Cortex of kidney (tissue), 1 donor: ENCODE measurements at places on chromosomes 5 and 9.

DNA sequence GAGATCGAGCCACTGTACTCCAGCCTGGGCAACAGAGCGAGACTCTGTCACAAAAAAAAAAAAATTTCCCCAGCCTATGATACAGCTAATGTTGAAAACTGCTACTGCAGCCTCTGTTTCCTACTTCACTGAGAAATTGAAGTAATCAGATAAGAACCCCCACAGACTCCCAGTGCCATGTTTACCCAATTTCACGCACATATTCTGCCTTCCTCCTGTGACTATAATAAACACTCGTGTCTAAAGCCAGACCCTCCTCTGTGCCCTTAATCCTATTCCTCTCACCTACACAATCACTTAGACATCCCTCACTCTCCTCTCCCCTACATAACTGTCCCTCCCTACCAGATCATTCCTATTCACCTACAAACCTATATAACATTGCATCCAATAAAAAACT lies 6.4 kb downstream of the ARAP3 start:
- no peak for DNase-seq

- no peak for DNase-seq
These were observed 18.6 kb downstream of the STKLD1 start for GRCh38 chr9:133394687-133395271.

DNA sequence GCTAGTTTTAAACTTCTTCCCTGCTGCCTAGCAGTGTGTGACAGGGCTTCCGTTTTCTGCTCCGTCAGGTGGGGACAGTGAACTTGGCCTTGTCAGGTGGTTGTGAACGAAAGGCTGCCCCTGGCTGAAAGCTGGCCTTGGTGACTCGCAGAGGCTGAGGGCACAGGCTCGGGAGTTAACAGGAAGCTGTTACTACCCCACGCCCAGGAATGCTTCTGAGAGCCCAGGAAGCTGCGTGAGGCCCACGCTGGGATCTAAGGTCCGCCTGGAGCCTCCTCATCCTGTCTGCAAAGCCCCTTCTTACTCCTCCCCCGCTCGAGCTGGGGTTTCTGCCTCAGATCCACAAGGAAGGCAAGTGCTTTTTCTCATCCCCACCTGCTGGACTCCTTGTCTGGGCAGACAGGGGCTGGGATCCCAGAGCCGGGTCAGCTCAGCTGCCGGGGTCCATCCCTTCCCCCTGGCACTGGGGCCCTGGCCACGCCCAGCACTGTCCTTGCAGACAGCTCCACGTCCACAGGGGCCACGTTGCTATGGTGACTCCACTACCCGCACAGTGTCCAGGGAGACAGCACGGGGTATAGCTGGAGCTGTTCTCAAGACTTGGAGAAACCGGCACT lies 124.7 kb upstream of the TBC1D2 start:
- no peak for DNase-seq

DNA sequence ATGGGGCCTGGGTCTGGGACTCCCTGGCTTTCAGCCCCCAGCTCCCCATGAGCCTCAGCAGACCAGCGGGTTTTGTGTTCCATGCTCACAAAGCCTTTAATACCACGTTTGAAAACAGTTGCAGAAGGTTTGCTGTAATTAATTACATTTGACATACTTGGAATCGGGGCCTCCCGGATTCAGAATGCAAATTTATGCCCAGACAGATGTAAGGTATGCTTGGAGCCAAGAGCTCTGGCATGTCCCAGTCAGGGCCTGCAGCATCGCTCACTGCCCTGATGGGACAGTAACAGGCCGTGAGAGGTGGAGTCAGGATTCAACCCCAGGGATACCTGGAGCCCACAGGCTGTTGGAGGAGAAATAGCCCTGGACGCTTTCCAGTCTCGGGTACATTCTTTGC lies 12.2 kb downstream of the ZNF618 start:
- no peak for DNase-seq

DNA sequence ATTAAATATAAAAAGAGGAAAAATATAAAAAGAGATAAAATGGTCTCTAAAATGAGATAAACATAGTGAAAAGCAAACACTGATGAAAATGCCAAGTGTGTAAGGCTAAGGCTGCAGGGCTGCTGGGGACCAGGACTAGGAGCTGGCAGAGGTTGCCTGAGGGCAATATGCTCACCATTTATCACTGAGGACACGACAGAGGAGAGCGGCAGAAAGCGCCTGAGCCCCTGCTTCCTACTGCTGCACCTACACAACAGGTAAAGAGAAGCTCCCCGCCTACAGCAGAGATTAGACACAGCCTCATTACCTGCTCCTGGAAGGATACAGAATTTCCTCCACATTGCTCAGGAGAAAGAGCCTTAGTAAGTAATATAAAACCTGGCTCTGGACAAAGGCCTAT lies 70.7 kb upstream of the PPP1R2B start:
- no peak for DNase-seq
